ENCODE measurements at places on chromosomes 6 and 20.

- DNase-seq: no peak
Observed at GRCh38 chr6:92779746-92780145, 639.6 kb downstream of the EPHA7 start.

GRCh38 chr6:151176911-151177770 is 62.6 kb upstream of the AKAP12 start:
- DNase-seq: no peak

DNA sequence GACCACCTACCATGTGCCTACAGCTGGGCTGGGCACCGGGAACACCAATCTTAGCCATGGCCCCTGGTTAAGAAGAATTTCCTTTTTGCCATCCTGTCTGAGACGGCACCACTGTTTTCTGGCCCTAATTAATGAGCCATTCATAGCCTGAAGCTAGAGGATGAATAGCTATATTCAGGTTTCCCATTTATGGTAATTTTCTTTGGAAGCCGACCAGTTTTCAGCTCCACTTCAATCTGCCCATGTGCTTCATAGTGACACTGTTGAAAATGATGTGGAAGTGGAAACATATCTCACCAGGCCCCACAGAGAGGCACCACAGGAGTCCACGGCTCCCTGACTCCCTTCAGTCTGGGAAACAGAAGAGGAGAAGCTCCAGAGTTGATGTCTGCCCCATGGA is 22.6 kb upstream of the ULBP3 start:
- DNase-seq: no peak

DNA sequence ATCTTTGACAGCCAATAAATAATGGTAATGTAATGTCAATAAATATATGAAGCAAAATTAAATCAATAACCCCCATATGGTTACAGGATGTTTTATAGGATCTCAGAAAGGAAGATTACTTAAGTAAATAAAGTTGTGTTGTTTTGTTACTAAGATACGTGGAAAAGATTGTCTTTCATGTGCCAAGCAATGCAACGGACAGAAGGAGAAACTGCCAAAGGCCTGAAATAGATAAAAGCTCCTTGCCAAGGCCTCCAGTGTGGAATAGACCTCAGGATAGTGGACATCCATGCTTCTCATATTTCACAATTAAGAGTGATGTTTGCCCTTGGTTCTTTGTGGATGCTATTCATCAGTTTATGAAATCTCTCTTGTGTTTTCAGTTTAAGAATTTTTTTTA is 16.4 kb upstream of the FNDC1 start:
- no peak for DNase-seq

GRCh38 chr6:96631248-96631647 is 68.3 kb downstream of the FHL5 start:
- DNase-seq: no peak

DNA sequence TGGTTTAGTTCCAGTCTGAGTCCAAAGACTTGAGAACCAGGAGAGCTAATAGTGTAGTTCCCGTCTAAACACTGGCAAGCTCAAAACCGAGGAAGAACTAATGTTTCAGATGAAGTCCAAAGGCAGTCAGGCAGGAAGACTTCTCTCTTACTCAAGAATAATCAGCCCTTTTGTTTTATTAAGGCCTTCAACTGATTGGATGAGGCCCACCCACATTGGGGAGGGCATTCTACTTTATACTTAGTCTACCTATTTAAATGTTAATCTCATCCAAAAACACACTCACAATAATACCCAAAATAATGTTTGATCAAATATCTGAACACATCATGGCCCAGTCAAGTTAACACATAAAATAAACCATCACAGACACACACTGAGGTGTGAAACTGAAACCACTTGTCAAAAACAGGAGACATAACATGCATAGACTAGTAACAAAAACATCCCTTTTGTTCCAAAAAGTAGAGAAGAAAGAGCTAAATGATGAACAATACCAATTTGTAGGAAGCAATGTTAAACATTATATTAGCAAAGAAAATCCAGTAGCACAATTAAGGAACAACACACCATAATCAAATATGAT is 50.2 kb upstream of the SENP6 start:
- no peak for DNase-seq

DNA sequence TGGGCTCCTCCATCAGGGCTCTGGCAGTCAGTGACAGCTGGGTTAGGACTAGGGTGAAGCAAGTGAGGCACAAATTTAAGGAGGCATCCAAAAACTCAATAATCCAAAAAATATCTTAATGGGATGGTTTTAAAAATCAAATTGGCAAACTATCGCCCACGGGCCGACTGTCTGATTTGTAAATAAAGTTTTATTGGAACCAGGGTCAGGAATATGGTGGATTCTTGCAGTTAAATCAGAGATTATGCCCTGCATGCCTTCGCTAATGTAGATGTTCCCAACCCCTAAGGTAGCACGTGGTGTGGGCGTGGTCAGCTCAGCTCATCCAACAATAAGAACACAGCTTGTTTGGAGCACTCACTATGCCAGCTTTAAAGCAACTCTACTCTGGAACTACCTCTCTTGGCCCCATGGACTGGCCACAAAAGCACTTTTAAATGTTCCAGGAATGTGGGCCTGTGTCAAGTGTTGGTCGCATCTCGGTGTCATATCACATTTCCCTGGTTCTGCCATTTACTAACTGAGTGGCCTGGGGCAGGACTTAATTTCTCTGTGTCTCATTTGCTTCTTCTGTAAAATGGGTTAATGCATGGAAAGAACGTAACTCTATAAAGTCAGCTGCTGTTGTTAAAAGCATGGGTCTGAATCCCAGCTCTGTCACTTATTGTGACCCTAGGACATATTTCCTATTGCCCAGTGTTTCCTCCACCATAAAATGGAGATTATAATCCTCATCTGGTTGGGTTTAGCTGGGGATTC is 7.0 kb downstream of the TP53RK start:
- DNase-seq: no peak

GRCh38 chr6:63634630-63635029 is 972 bp upstream of the PHF3 start:
- no peak for DNase-seq

GRCh38 chr20:24908642-24909041 is 40.4 kb upstream of the CST7 start:
- no peak for DNase-seq

- peak; percentile 54 for DNase-seq
Observed at GRCh38 chr20:17543531-17544131, 12.5 kb upstream of the BFSP1 start.

Data from EL (cell line).